Heart right ventricle (tissue), 16 donors: ENCODE measurements at places on chromosomes 3 and 15. TPM values are rescaled to one million over a fixed set of nuclear protein-coding genes. Genes with fewer than 3 reads are reported as not detected.
A peak's percentile ranks its signal among the peaks of the same experiment; 100 is the strongest.

GRCh38 chr3:62558549-62559112, 185.3 kb upstream of the FEZF2 start:
- no peak overlapping the region for H3K27ac ChIP-seq
- no peak overlapping the region for H3K4me3 ChIP-seq
- no peaks in the 10 kb centered on the region for H3K4me1 ChIP-seq
- H3K27me3 ChIP-seq, result no peaks in the 10 kb centered on the region
- no peaks in the 10 kb centered on the region for H3K36me3 ChIP-seq

- no peaks in the 10 kb centered on the region for H3K27me3 ChIP-seq
- no peaks in the 10 kb centered on the region for H3K4me1 ChIP-seq
- no peaks in the 10 kb centered on the region for H3K36me3 ChIP-seq
- no peak overlapping the region for H3K4me3 ChIP-seq
- DNase-seq, result no peak
- no peak overlapping the region for H3K27ac ChIP-seq
Observed at GRCh38 chr3:76400141-76400540, 614.8 kb upstream of the ZNF717 start.

Gene DNAJC19
- 98.4 TPM for total RNA-seq

GRCh38 chr3:107249132-107249531, 128.1 kb upstream of the CCDC54 start:
- no peak overlapping the region for H3K27ac ChIP-seq
- H3K27me3 ChIP-seq, result no peaks in the 10 kb centered on the region

Gene ZIC4
- total RNA-seq, result not detected

DNA sequence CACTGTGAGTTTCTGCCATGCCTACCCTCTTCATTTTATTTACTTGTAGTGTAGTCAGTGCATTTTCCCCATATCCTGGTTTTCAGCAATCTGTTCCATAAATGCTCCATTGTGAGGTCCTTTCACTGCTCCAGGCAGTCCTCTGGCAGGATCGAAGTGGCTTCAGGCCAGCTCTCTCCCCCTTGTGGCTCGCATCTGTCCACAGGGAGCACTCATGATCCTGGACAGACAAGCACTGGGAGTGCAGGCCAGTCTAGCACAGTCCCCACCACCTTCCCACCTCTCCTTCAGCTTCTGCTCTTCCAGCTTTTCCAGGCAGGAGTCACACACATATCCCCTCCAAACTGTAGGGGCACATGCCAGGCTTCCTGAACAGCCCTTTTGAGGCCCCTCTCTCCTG, 173.6 kb downstream of the PPM1L start:
- H3K27me3 ChIP-seq, result no peaks in the 10 kb centered on the region
- H3K27ac ChIP-seq, result no peak overlapping the region
- H3K36me3 ChIP-seq, result no peaks in the 10 kb centered on the region
- H3K4me3 ChIP-seq, result no peak overlapping the region
- H3K4me1 ChIP-seq, result peaks cover 7% of the 10 kb centered on the region
- peak; percentile 57 for DNase-seq

GRCh38 chr15:43104426-43104825, 1.4 kb downstream of the UBR1 start:
- H3K27me3 ChIP-seq, result no peaks in the 10 kb centered on the region
- peak overlapping the region; percentile 76 for H3K4me3 ChIP-seq
- H3K36me3 ChIP-seq, result peaks cover 36% of the 10 kb centered on the region
- H3K27ac ChIP-seq, result peak overlapping the region; percentile 98

DNA sequence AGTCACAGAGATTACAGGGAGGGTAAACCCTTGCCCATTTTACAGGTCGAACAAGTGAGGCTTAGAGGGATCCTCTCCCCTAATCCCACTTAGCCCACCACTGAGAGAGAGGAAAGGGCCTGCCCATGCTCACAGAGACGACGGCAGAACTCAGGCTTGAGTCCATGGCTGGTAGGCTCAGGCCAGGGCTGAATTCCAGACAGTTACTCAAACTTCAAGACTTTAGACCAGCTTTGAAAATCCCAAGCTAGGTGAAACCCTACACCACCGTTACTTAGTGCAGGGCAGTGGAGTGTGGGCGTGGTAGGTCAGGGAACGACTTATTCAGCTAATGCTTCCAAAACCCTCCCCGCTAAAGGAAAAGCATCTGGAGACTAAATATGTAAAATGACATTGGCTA, 16.4 kb downstream of the GRIP2 start:
- peak overlapping the region; percentile 63 for H3K27ac ChIP-seq
- peaks cover 80% of the 10 kb centered on the region for H3K4me1 ChIP-seq
- H3K4me3 ChIP-seq, result no peak overlapping the region
- H3K36me3 ChIP-seq, result peaks cover 17% of the 10 kb centered on the region
- no peaks in the 10 kb centered on the region for H3K27me3 ChIP-seq
- no peak for DNase-seq

DNA sequence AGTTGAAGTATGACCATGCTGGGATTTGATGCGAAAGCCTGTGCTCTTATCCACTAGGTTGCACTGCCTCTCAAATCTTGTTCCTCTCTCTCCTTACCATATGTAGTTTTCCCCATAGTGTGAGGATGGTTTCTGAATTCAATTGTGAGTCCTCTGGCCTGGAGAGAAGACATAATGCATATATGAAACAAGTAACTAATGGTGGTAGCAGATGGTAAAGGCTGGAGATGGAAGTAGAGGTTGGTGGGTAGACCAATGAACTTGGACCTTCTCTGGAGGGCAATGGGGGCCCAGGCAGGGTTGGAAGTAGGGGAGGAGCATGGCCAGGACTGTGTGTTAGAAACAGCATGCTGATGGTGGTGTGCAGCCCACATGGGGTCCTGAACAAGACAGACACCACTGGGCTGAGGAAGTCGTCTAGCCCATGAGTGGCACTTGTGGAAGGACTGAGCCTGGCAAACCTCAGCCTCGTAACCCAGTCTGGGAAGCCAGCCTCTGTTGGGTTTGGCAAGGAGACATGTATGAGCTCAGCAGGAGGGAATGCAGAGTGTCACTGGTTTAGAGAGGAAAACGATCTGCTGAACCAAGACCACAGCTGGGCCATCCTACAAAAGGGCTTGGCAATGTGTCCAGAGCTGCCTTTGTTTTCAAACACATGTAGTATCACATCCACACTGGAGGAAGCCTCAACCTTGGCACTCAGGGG, 18.5 kb upstream of the LMCD1 start:
- H3K27me3 ChIP-seq, result no peaks in the 10 kb centered on the region
- no peaks in the 10 kb centered on the region for H3K36me3 ChIP-seq
- peak overlapping the region; percentile 86 for H3K27ac ChIP-seq
- no peak overlapping the region for H3K4me3 ChIP-seq
- peak; percentile 77 for DNase-seq

Gene IMPG2
- total RNA-seq, result 0.20 TPM

Gene TIMMDC1
- 316 TPM for total RNA-seq

DNA sequence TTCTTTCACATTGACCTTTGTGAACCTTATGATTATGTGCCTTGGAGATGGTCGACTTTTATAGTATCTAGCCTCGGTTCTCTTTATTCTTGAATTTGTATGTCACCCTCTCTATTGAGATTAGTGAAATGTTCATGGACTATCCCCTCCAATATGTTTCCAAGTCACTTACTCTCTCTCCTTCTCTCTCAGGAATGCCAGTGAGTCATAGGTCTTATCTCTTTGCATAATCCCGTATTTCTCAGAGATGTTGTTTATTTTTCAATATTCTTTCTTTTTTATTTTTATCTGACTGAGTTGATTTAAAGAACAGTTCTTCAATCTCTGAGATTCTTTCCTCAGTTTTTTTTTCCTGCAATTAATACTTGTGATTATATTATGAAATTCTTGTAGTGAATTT, 411.6 kb upstream of the CADM2 start:
- H3K4me3 ChIP-seq, result no peak overlapping the region
- no peaks in the 10 kb centered on the region for H3K27me3 ChIP-seq
- DNase-seq, result no peak
- H3K4me1 ChIP-seq, result no peaks in the 10 kb centered on the region
- no peaks in the 10 kb centered on the region for H3K36me3 ChIP-seq

Gene CAND2
- 61.0 TPM for total RNA-seq

GRCh38 chr15:31215490-31216214, 111.0 kb upstream of the KLF13 start:
- DNase-seq, result peak; percentile 86
- H3K36me3 ChIP-seq, result no peaks in the 10 kb centered on the region
- no peaks in the 10 kb centered on the region for H3K27me3 ChIP-seq
- H3K27ac ChIP-seq, result peak overlapping the region; percentile 95

DNA sequence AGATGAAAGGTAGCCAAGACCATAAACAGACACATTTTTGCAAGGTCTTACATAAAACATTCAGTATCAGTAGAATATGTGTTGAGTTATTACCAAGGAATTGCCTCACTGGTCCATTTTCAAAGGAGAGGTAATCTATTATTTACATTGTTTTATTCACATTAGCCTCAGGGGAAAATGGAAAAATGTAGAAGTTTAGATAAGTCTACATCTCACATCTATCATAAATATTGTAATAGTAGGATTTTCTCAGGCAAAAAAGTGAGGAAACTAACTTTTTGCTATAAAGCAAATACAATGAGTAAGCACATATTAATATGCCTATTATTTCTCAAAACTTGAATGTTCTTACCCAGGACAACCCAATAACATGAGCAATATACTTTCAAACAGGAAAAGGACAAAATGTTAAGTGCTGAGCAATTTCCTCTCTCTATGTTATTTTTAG, 184.6 kb upstream of the AGTR1 start:
- H3K4me3 ChIP-seq, result no peak overlapping the region
- DNase-seq, result no peak
- H3K36me3 ChIP-seq, result no peaks in the 10 kb centered on the region
- no peaks in the 10 kb centered on the region for H3K27me3 ChIP-seq

Gene FBXO40
- total RNA-seq, result 223 TPM

Gene DAZL
- total RNA-seq, result not detected

GRCh38 chr3:180117381-180118163, 80.8 kb upstream of the PEX5L start:
- no peaks in the 10 kb centered on the region for H3K4me1 ChIP-seq
- no peak for DNase-seq
- H3K27ac ChIP-seq, result no peak overlapping the region
- H3K27me3 ChIP-seq, result no peaks in the 10 kb centered on the region

Gene RNF111
- 25.3 TPM for total RNA-seq
